ENCODE measurements at places on chromosomes 1 and 21. TPM values are rescaled to one million over a fixed set of nuclear protein-coding genes. Genes with fewer than 3 reads are reported as not detected.

- H3K4me1 ChIP-seq = peaks cover 23% of the 10 kb centered on the region
- H3K4me3 ChIP-seq = no peak overlapping the region
- peaks cover 16% of the 10 kb centered on the region for H3K36me3 ChIP-seq
Observed at GRCh38 chr1:116496380-116496779, 74.4 kb downstream of the CD58 start.

- H3K27me3 ChIP-seq = no peaks in the 10 kb centered on the region
- peak overlapping the region; percentile 84 for H3K4me3 ChIP-seq
- H3K4me1 ChIP-seq = peaks cover 21% of the 10 kb centered on the region
- H3K27ac ChIP-seq = peak overlapping the region; percentile 73
- no peaks in the 10 kb centered on the region for H3K36me3 ChIP-seq
Observed at GRCh38 chr1:44354268-44354839, 703 bp downstream of the ERI3 start.

DNA sequence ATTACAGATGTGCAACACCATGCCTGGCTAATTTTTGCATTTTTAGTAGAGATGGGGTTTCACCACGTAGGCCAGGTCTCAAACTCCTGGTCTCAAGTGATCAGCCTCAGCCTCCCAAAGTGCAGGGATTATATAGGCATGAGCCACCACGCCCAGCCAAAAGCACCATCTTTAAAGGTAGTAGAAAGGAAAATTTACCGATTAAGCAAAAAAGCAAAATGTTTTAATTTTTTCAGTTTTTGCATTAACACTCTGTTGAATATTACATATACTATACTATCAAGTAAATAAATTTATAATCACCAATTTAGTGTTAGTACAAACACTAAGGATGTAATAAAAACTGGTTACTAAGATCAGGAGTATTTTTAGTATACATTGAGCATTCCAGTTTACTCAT lies 20.6 kb downstream of the RC3H1 start:
- no peak overlapping the region for H3K27ac ChIP-seq
- no peaks in the 10 kb centered on the region for H3K27me3 ChIP-seq
- no peak for DNase-seq
- peaks cover 13% of the 10 kb centered on the region for H3K4me1 ChIP-seq

DNA sequence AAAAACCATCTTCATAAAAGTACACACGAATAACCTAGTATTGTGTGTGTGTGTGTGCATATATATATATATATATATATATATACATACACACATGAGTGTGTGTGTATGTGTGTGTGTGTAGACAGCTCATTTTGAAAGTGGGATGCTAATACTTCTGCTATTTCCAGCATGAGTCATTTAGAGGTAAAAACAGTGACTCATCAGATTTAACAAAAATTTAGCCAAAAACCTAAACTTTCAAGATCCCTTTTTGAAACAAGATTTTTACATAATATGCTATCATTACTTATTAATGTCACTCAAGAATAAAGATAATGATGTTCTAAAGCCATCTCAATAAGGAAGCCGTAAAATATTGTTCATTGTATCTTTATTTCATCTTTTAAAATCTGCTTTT lies 35.6 kb upstream of the ADGRL4 start:
- H3K4me3 ChIP-seq = no peak overlapping the region
- no peaks in the 10 kb centered on the region for H3K36me3 ChIP-seq
- peaks cover 13% of the 10 kb centered on the region for H3K4me1 ChIP-seq
- H3K27me3 ChIP-seq = no peaks in the 10 kb centered on the region
- no peak overlapping the region for H3K27ac ChIP-seq
- no peak for DNase-seq

DNA sequence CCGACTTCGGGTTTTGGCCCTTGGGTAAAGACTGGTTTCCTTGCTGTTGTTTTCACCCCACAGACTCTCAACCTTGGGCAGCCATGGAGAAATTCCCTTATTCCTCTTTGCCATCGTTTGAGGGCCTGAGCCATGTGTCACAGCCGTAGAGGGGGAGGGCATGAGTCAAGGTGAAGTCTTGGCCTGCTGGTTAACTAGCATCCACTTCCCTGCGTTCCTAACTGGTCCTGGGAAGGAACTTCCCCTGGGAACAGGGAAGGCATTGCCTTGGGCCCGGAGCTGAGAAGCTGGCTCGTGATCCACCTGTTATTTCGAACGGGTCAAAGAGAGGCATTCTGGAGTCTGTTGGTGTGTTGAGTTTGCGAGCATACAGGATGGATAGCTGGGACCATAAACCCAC lies 464.9 kb downstream of the CAMTA1 start:
- no peak overlapping the region for H3K27ac ChIP-seq
- DNase-seq = no peak
- H3K4me1 ChIP-seq = no peaks in the 10 kb centered on the region
- H3K27me3 ChIP-seq = peaks cover 4% of the 10 kb centered on the region
- H3K36me3 ChIP-seq = no peaks in the 10 kb centered on the region

DNA sequence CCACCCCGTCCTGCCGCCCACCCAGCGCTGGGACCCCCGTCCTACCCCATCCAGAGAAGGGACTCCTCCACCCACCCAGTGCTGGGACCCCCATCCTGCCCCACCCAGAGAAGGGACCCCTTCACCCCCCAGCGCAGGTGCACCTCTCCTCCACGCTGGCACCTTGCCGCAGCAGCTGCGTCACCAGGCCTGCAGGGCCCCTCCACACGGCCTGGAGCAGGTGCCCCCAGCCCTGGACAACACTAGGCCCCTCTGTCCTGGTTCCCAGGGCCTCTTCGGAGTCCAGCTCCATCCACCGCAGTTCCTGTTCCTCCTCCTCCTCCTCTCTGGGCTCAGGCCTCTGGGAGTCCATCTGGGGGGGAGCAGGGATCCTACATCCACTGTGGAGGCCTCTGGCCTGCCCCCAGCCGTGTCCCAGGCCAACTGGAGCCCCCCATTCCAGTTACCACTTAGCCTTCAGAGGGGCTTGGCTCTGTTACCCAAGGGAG lies 378 bp downstream of the ANKRD65 start:
- H3K27ac ChIP-seq = no peak overlapping the region
- H3K36me3 ChIP-seq = no peaks in the 10 kb centered on the region
- H3K4me3 ChIP-seq = no peak overlapping the region
- peaks cover 8% of the 10 kb centered on the region for H3K27me3 ChIP-seq

- H3K4me1 ChIP-seq = peaks cover 6% of the 10 kb centered on the region
- H3K36me3 ChIP-seq = no peaks in the 10 kb centered on the region
- H3K27me3 ChIP-seq = no peaks in the 10 kb centered on the region
- peak overlapping the region; percentile 74 for H3K4me3 ChIP-seq
Observed at GRCh38 chr21:46182548-46183336, 1.5 kb downstream of the SPATC1L start.

Gene ODR4
- 16.1 TPM for total RNA-seq

Gene IFI16
- total RNA-seq = 113 TPM

Gene CTSK
- 3.6 TPM for total RNA-seq

Gene TDRD5
- total RNA-seq = not detected

Gene GBP5
- total RNA-seq = 34.3 TPM

Data from activated T-helper 2 cell treated with anti-CD3 and anti-CD28 coated beads, Interferon-gamma antibody, Interleukin-2, Interleukin-4, amounts not matched to agents 10 μg/mL and 5 μg/mL and 100 μg/mL, durations not matched to agents 14 hours and 24 hours and 36 hours (primary cell).